ENCODE measurements at places on chromosomes 7 and 10. TPM values are rescaled to one million over a fixed set of nuclear protein-coding genes. Genes with fewer than 3 reads are reported as not detected.

DNA sequence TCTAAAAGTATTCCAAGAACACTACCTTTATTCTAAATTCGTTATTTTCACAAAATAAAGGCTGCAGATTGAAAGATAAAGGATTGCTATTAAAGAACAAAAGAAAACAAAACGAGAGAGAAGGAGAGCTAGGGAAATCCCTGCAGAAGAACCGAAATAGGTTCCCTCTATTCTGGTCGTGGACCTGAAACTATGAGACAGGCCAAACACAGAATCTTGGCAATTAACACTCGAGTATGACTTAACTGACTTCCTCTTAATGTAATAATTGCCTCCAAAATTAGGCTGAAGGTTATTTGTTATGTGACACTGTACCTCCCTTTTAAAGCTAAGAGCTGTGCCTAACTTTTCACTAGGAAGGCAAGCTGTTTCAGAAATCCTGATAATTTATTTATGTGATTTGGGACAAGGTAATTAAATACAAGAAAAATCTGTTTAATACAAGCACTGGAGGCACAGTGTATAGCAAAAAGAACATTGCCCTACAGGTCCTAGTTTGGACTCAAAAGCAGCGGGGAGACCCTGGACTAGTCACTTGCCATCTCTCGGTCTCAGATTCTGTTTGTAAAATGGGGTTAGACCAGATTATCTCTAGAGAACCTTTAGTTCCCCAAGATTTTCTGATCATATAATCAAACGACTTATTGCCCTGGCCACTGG is 11.6 kb downstream of the NAMPT start:
- DNase-seq: no peak

DNA sequence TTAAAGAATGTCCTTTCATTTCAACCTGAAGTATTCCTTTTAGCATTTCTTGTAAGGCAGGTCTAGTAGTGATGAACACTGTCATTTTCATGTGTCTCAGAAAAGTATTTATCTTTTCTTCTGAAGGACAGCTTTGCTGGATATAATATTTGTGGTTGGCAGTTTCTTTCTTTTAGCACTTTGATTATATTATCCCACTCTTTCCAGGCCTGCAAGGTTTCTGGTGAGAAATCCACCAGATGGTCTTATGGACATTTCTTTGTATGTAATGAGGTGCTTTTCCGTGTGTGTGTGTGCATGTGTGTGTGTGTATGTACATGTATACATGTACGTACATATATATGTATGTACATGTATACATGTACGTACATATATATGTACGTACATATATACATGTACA is 7.3 kb downstream of the CASP7 start:
- no peak for DNase-seq

- DNase-seq: no peak
These were observed 27.9 kb upstream of the GATA3 start for GRCh38 chr10:8026349-8027259.

Gene SRRM3
- total RNA-seq: 8.2 TPM

- peak; percentile 36 for DNase-seq
These were observed at the start of gene BMPER for GRCh38 chr7:33905389-33906032. Gene BMPER (plus strand): TSS chr7:33905539. CDS start chr7:33905614, 75 bp downstream.

Gene LIPF
- not detected for total RNA-seq

DNA sequence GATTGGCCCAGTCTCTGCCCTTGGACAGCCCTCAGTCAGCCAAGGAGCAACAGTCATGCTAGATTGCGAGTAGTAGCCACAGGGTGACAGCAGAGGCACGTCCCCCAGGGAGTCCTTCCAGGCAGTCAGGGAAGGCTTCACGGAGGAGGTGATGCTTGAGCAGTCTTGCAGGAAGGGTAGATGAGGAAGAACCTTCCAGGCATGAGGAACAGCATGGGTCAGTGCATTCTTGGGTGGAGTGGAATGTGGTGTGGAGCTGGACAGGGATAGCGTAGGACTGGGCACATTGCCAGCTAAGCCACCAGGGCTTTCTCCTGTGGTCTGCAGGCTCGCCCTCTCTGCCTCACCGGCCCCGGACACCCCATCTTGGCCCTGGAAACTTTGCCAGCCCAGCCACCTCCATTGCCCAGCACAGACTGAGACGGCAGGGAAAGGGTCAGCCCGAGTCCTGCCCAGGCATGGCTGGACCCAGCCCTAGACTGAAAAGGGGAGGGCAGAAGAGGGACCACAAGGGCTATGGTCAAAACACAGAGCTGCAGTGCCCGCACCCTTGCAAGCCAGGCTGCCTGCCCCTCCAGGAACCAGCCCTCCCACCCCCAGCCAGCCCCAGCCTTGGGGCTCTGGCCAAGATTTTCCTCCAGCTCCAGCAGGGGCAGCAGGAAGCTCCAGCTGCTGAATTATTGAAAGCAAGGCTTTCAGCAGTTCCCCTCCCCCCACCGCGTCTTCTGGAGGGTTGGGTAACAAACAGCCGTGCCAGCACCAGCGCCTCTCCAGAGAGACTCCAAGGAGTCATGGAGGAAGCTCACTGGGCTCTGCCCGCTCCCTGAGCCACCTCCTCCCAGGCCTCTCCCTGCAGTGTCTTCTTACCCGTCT is 18.7 kb downstream of the SRRM3 start:
- no peak for DNase-seq

GRCh38 chr7:55250313-55250712 is 114.8 kb upstream of the LANCL2 start:
- no peak for DNase-seq

DNA sequence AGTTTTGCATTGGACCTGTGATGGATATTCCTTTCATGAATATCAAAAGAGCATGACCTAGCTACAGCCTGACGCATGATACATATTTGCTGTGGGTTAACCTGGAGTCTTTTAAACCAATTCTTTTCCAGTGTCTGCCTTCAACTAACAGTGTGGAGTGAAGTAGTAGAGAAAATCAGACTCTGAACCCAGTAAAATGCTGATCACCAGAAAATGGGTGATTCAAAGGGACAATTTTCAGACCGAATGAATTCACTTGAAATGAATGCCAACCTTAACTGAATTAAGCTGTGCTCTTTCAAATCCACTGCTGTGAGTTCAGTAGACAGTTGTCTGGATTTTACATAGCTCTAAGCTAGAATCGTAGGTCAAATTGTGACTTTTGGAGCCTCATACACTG is 123.0 kb downstream of the CDK14 start:
- DNase-seq: no peak

- DNase-seq: no peak
These were observed 354.8 kb downstream of the ABCA13 start for GRCh38 chr7:48525736-48526732.

DNA sequence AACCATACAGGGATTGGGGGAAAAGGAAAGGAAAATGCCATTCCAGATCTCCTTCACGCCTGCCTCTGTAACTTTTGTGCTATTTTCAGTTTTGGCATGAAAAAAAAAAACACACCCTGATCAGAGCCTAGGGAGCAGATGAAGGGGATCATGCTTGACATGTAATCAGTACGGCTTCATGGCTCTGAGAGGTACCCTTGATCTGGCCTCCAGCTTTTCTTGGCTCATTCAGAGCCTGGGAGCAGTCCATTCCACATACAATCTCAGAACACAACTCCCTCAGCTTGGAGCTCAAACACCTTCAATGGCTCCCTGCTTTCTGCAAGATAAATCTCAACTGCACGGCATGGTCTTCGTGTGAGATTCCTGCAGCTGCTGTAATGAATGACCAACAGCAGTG is 422.8 kb upstream of the ZMIZ1 start:
- no peak for DNase-seq

- peak; percentile 74 for DNase-seq
These were observed at the start of gene TMEM196 for GRCh38 chr7:19772841-19773760. Gene TMEM196 (minus strand): TSS chr7:19773617. CDS start chr7:19772696, 921 bp downstream.

Gene GCK
- total RNA-seq: 1.5 TPM

DNA sequence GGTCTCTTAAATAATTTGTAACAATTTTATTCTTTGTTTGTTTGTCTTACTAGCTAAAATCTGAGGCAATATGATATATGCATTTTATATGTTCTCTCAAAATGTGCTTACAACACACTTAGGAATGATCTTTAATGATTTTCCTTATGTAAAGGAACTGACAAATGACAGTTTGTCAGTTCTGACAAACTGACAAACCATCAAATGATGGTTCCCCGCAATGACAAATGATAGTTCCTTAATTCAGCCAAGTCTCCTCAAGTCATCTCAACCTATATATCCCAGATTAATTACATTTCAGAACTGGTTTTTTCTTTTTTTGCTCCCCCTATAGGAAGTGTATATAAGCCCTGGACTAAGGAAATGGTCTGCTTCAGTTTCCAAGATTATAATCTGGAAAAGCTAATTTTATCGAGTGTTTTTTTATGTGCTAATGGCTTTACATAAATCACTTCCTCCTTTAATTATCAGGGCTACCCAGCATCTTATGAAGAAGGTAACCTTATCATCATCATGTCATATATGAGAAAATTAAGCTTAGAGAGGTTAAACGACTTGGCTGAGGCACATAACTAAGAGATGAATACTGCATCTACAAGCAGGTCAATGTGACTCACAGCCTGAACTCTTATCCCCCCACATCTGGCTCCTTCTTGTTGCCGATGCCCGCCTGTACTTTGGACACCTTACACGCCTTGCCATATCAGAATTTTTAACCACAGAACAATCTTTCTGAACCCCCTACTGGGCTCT is 75.1 kb downstream of the RELN start:
- DNase-seq: no peak

DNA sequence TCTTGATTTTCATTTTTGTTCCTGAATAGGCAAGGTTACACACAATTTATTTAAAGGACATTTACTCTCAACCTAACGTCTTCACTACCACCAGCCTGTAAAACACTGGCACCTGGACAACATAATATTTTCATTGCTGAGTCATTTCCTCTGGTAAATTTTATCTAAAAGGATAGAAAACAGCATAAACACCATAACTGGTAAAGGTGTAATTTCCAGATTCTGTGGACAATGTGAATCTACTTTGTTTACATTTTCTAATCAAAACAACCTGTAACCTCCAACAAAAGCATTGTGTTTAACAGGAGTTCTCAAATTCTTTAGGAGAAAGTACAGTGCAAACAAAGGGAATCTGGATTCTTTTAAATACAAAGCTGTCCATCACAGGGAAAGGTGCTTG is 472.0 kb upstream of the AKR1E2 start:
- no peak for DNase-seq

Gene COMMD3
- total RNA-seq: 57.3 TPM

DNA sequence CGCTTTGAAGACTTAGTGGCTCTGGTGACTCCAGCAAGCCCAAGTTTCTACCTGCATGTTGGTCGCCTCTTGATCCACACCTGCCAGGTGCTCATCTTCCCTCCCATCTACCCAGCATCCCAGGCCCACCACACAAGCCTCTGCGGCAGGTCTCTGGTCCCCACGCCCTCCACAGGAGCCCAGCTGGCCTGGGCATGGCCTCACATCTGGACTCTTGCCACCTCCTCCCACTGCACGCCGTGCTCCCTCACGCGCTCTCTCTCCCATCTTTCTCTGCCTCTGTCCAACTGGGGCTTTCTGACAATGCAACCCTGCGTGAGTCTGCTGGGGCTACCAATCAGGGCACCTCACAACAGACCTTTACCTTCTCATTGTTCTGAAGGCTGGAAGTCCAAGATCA is 50.2 kb upstream of the FGFR2 start:
- DNase-seq: no peak

GRCh38 chr10:61503051-61503450 is 49.9 kb upstream of the TMEM26 start:
- no peak for DNase-seq

GRCh38 chr10:112752288-112752687 is 197.8 kb upstream of the TCF7L2 start:
- DNase-seq: no peak

Gene FAM221A
- 16.9 TPM for total RNA-seq

- no peak for DNase-seq
These were observed 10.1 kb upstream of the SLC29A3 start for GRCh38 chr10:71308985-71309384.

Gene PLPP4
- 8.8 TPM for total RNA-seq

- DNase-seq: no peak
These were observed 458.6 kb downstream of the PLXNA4 start for GRCh38 chr7:132117636-132118035.

Measured in mesothelial cell of epicardium (in vitro differentiated cells).